H1 (cell line): ENCODE measurements at places on chromosomes 6 and 20. TPM values are rescaled to one million over a fixed set of nuclear protein-coding genes. Genes with fewer than 3 reads are reported as not detected.

PI16 gene
- polyA plus RNA-seq: 0.05 and 0.06 TPM in 2 replicates

SCRT2 gene
- 0.12 and 0.14 TPM in 2 replicates for polyA plus RNA-seq

DNA sequence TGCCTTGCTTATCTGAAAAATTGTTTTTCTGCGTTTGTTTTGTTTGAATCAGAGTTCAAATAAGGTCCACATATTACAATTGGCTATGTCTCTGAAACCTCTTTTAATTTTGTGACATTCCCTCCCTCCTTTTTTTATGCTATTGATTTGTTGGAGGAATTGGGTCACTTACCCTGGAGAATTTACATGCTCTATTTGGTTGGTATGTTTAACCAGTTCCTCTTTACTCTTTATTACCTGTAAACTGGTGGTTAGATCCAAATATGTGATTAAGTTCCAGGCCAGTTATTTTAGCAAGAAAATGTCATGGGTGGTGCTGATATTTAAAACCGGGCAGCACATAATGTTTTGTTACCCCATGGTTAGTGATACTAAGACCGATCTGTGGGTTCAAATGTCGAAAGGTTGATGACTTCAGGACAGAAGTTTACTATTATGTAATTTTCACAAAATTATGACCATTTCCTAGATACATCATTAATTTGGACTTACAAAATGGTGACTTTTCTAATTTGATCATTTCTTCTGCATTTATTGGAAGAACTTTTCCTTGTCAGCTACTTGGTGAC lies 77.3 kb downstream of the KIZ start:
- DNase-seq: no peak

DNA sequence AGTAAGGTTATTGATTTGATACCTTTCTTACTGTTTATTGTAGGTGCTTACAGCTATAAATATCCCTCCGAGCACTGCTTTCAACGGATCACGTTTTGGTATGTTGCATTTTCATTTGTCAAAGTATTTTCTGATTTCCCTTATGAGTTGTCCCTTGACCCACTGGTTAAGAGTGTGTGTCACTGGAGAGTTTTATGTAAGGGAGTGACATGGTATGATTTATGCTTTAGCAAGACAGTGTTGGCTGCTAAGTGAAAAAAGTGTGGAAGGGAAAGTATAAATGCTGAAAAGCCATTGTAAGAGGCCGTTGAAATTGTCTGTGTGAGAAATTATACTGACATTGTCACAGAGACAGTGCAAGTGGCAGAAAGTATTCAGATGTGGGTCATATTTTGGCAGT lies 72.0 kb downstream of the SYCP2 start:
- no peak for DNase-seq

DNA sequence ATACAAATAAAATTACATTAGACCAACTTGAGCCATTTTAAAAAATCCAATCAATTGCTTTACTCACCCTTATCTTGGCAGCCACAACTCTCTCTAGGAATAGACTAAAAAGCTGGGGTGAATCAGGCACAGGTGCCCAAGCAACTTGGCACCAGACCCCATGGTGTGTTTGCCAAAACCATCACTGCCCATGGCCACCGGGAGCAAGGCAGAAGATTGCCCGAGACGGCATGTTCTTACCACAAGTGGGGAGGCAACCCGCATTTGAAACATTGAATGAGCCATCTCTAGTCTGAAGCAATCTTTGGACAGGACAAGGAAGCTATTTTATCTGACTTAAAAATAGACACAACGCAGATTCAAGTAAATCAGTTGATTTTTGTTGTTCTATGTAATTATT lies 69.0 kb downstream of the SMLR1 start:
- DNase-seq: no peak
